Skeletal muscle cell (primary cell): ENCODE measurements at places on chromosomes 5 and 9.
A peak's percentile ranks its signal among the peaks of the same experiment; 100 is the strongest.

GRCh38 chr9:112041199-112041535, 133.9 kb downstream of the SUSD1 start:
- no peak for DNase-seq

DNA sequence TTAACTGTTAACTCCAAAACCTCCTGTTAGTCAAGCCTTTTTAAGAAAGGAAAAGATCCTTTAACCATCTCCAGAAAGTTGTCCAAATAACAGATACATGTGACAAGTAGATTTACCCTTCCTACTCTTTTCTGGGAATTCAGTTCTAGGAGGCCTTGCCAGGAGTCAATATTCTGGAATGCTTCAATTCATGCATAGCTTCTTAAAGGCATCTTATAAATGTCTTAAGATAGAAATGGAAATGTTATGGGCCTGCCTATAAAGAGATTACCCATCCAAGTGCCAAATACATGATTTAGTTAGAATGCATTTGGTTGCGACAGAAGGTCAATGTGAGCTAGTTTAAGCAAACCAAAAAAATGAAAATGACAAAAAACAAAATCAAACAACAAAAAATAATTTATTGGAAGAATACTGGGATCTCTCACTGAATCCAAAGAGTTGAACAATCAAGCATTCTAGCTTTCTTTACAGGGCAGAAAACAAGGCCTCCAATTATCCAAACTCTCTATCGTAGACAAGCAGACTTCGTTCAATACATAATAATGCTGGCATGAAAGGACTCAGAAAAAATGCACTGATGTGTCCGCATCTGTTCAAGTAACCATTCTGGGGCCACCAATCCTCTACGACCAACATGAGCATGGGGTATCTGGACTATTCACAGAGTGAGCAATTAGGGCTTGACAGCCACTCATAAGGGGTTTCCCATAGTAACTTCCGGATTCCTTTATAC, 188.6 kb downstream of the CTNND2 start:
- DNase-seq, result no peak

DNA sequence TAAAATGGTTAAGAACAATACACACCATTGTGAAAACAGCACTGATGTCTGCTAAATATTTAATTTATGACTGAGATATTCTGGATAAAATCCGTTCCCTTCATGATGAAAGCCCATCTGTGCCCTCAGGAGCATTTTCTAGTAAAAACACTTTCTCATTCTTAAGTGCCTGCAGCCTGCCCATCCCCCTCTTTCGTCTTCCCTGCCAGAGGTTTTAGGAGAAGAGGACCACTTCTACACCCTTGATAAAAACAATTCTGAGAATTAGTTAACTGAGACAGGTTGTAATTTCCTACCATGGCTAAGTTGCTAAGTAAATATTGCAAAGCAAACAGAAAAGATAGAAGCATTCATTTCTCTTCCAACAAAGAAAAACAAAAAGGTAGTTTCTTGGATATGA, 272.6 kb downstream of the ATPSCKMT start:
- no peak for DNase-seq

GRCh38 chr5:54769072-54769471, 216.3 kb downstream of the ESM1 start:
- no peak for DNase-seq

- DNase-seq, result no peak
Measured at GRCh38 chr9:104092875-104093600, 1.1 kb upstream of the SMC2 start.

GRCh38 chr5:113922343-113922742, 408.8 kb downstream of the YTHDC2 start:
- no peak for DNase-seq

GRCh38 chr5:132427281-132428146, 58.0 kb downstream of the SLC22A5 start:
- DNase-seq, result no peak

- DNase-seq, result peak; percentile 91
Measured at GRCh38 chr5:32852535-32852934, 141.4 kb downstream of the NPR3 start.

- DNase-seq, result no peak
Measured at GRCh38 chr9:125238915-125239446, 2.2 kb downstream of the HSPA5 start.

DNA sequence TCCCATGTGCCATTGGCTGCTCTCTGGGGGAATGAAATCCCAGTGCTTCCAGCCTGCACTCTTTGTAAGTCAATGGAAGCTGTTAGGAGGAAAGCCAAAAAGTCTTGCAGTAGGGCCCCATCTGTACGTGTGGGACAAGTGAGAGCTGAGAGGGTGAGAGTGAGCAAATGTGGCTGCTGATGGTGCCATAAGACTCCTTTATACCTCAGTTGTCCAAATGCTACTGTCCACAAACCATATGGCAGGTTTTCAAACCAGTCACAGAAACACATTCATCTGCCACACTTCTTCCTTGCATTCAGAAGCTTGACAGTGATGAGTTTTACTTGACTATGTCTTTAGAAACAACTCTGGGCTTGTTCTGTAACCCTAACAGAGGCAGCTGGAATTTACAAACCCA, 543.8 kb downstream of the CSNK1G3 start:
- DNase-seq, result no peak

- no peak for DNase-seq
Measured at GRCh38 chr9:29068461-29068860, 1495.2 kb upstream of the C9orf72 start.

DNA sequence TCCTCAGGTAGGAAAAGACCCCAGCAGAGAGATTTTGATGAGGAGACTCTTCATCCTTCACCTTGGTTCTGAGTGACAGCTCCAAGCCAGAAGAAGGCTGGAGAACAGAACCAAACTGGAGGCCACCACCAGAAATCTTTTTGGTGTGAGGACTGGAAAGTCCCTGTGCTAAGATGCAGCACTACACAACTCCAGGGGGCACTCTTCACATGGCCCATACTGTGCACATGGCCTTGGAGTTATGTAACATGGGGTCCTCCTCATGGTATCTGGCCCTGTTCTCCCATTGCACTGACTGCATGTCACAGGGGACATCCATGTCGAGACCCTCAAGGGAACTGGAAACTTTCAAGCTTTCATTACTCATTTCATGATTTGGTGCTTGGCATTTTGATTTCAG, 17.3 kb upstream of the STX17 start:
- DNase-seq, result no peak

GRCh38 chr5:16961131-16961530, 25.0 kb upstream of the MYO10 start:
- DNase-seq, result no peak

DNA sequence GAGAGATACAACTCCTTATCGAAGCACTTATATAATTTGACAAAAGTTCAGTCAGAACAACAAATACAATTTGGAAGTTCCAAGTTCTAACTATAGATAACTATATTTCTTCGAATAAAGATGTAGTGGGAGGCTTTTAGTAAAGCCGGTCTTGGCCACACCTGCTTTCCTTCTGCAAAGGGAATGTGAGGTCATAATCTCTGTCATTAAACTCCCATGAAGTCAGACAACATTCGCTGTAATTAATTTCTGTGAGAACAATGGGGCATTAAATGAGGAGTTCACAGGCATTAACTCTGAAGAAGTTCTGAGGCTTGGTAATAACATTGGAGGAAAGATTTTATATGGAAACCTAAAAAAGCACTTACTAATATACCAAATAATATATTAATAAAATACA, 67.5 kb downstream of the MCTP1 start:
- no peak for DNase-seq

DNA sequence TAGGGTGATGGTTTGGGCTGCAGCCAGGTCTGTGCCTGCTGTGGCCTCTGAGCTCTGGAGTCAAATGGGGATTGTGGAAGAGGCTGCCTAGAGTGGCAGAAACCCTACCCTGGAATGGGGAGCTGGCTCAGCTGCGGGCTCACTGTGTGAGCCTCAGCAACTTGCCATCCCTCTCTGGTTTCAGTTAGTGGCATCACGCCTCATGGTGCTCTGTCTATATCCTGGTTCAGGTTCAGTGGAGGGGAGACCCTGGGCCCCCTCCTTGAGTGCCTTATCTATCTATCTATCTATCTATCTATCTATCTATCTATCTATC, 132.6 kb downstream of the PHF2 start:
- no peak for DNase-seq

DNA sequence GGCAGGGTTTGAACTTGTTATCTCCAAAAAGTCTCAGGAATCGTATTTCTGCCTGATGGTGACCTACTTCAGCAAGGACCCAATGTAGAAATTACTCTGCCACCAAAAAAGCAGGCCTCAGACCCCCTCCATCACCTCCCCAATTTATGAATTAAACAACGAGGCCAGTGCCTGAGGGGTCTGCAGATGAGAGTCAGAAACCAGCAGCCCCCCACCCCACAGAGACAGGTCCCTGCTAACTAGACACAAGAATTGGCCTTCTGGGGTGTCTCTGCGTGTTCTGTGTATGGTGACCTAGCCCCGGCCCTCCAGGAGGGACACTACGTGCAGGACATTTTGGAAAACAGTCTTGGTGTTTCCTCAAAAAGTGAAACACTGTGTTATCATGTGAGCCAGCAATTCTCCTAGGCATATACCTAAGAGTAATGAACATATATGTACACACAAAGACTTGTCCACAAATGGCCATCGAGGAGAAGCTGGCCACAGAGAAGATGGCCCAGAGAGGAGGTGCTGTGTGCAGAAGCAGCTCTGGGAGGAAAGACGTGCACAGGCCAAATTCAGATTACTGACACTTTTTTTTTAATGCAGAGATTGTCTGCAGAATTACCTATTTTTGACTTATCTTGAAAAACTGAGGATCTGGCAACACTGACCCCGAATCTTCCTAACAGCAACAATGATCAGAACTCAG, 93.8 kb downstream of the ADAMTS2 start:
- DNase-seq, result no peak

- no peak for DNase-seq
Measured at GRCh38 chr9:5799314-5799713, 33.6 kb downstream of the ERMP1 start.

- DNase-seq, result no peak
Measured at GRCh38 chr9:72656021-72656420, 134.6 kb downstream of the TMC1 start.

- DNase-seq, result no peak
Measured at GRCh38 chr5:33539212-33539611, 98.4 kb downstream of the TARS1 start.

DNA sequence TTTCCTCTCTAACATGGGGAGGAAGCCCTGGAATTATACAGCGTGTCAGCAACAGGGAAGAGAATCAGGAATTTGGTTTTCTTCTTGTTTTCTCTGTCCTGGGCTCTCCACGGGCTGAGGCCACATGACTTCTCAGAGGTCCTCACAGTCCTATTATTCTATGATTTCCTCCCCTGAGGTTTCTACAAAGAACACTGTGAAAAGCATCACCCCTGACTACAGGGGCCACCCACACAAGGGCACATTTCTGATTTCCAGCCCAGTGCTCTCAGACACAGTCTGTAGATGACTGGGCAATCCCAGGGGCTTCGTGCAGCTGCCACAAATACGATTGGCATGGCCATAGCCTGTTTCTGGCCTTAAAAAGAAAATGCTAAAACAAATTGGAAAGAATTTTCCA, 284.9 kb downstream of the CEMIP2 start:
- no peak for DNase-seq
